ENCODE measurements at places on chromosomes 6 and 20.

- no peak for DNase-seq
Observed at GRCh38 chr6:167898673-167899311, 72.1 kb downstream of the AFDN start.

GRCh38 chr20:36273414-36274180 lies 32.5 kb upstream of the DLGAP4 start:
- DNase-seq = no peak

- no peak for DNase-seq
Observed at GRCh38 chr6:4342407-4343137, 207.2 kb upstream of the ECI2 start.

- no peak for DNase-seq
Observed at GRCh38 chr6:83885984-83886383, 26.5 kb downstream of the CYB5R4 start.

GRCh38 chr6:128410584-128410983 lies 109.8 kb downstream of the PTPRK start:
- no peak for DNase-seq

- no peak for DNase-seq
Observed at GRCh38 chr20:62816031-62816883, 593 bp upstream of the COL9A3 start.

DNA sequence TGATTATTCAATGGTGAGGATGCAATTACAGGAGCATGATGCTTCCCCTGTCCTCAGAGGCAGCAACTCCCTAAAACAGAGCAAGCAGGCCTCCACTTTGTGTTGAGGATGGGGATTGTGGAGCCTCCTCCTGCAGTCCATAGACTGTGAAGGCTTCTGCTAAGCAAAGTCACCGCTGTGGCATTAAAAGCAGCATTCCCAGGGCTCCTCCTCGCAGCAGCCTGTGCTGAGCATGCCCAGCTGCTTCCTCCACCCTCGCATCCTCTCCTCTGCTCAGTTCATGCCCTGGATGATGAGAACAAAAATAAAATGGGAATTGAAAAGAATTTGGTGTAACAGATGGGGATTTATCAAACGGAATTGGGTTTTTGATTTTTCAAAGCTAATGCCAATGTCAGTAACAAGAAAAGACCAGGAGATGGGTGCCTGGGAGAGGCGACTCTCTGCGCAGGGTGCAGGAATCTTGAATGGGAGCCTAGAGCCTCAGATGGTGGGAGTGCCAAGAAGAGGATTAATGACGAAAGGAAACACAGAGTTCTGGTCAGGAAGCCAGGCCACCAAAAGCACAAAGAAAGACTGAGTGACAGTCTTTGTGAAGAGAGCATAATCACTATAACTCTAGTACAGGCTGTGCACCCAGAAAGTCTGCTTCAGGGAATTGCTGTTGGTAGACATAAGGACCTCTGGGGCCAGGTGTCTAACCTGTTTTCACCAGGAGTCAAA lies 347.6 kb downstream of the TPBG start:
- no peak for DNase-seq

- DNase-seq = no peak
Observed at GRCh38 chr20:12947691-12948090, 61.1 kb upstream of the SPTLC3 start.

DNA sequence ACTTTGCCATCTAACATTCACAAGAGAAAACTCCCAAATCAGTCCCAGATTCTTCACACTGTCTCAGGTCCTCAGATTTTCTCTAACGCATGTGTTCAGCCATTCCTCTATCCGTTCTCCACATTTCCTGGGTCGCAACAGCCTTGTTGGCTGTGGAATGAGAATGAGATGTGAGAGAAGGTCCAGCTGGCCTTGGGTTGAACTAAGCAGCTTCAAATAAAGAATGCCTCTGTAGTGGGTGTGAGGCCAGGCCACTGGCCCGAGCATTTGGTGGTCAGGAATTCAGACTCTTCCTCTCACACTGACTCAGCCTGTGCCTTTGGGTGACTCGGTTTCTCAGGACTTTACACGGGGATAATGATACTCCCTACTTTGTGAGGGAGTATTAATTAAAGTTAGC lies 73.8 kb upstream of the CCN6 start:
- no peak for DNase-seq

GRCh38 chr6:140178520-140178919 lies 804.1 kb upstream of the CITED2 start:
- DNase-seq = no peak

DNA sequence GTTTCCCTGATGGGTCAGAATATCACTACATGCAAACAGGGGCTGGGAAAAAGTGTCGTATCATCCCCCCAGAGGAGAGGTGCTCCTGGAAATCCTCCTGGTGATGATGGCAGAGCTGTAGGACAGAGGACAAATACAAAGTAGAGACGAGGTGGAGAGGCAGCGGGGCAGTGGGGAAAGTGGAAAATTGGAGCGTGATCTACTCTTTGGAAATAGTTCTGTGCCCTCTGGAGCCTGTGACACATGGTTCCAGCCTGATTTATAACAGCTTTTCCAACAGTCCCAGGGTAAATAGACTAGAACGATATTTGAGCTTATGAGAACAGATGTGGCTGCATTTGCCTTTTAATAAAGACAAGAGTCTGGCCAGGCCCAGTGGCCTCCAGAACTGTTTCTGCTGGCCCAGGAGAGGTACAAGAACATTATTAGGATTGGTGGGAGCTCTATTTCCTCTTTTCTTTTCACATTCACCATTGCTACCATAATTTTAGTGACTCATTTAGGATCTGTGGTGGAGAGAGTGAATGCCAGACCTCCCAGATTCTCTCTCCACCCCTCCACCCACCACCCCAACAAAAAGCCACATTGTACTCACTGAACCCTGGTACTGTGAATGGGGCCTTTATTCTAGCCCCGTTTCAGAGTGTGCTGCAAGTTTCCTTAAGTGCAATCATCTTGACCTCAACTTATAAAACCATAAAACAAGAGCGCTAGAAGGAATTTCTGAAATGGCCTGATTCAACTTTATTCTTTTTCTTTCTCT lies 78.3 kb downstream of the BTBD3 start:
- no peak for DNase-seq

DNA sequence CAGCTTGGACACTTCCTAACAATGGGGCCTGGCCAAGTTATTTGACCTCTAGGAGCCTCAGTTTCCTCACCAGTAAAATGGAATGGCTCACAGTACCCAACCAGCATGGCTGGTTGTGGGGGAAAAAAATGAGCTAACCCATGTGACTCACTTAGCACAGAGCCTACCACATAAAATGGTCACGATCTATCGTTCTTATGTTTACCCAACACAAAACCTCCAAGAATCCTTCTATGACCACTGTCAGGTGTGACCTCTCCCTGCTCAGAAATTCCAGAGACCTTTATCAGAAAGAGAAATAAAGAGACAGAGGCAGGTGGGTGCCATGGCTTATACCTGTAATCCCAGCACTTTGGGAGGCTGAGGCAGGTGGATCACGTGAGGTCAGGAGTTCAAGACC lies 39.4 kb downstream of the BPIFB1 start:
- no peak for DNase-seq

GRCh38 chr20:49742948-49743347 lies 29.3 kb upstream of the B4GALT5 start:
- no peak for DNase-seq

DNA sequence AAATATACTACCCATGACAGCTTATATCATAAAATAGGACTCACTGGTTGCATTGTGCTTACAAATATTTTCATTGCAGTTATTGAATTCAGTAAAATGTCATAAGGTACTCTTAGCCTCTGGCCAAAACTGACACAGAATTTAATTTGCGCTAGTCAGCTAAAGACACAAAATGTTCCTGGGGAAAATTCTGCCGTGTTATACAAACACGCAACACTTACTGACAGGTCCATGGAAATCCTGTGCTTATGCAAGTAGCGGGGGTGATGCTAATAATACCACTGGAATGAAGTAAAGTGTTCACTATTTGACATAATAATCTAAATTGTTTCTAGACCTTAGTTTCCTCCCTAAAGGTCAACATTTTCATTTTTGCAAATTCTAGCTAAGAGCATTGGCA lies 354.4 kb upstream of the RSPO3 start:
- DNase-seq = no peak

DNA sequence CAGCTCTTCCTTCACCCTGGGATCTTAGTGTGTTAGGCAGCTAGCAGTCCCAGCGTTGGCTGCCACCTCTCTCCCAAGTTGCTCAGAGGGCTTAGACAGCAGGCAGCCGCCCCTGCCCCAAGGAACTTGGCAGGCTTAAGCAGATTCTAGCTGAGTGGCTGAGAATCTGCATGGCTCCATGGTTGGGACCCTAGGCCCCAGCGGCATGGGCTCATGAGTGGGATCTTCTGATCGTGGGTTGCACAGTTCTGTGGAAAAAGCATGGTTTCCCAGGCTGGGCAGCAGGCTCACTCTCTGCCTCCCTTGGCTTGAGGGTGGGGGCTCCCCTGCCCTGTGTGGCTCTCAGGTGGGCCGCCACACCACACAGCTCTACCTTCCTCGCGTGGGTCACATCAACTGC lies 1624.9 kb downstream of the GRIK2 start:
- no peak for DNase-seq

DNA sequence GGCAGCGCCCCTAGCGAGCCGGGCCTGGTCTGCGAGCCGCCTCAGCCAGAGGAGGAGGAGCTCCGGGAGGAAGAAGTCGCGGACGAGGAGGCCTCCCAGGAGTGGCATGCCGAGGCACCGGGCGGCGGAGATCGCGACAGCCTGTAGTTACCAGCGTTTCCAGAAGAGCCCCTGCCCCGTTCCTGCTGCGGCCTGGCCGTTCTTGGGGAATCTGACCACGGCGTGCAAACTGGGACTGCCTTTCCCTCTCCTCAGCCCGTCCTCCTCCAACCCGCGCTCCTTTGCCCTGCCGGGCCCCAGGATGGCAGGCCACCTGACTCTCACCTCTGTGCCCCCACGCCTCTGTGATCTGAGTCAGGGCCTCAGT lies 802 bp downstream of the HDGFL1 start:
- no peak for DNase-seq

- DNase-seq = no peak
Observed at GRCh38 chr6:145067430-145067829, 667.9 kb downstream of the EPM2A start.

DNA sequence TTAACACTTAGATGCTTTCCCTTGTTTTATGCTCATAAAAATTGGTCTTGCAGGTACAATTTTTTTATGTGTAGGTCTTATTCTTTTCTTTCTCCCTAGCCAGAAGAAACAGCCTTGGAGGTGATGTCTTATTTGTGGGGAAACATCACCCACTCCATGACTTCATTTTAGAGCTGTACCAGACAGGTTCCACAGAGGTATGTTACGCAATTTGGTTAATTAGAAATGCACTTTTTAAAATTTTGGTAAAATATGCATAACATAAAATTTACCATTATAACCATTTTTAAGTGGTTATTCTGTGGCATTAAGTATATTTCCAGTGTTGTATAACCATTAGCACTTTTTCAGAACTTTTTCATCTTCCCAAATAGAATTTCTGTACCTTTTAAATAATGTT lies 41.3 kb downstream of the NKX2-4 start:
- DNase-seq = no peak

GRCh38 chr20:31833130-31833930 lies 12.1 kb downstream of the FOXS1 start:
- peak; percentile 38 for DNase-seq

DNA sequence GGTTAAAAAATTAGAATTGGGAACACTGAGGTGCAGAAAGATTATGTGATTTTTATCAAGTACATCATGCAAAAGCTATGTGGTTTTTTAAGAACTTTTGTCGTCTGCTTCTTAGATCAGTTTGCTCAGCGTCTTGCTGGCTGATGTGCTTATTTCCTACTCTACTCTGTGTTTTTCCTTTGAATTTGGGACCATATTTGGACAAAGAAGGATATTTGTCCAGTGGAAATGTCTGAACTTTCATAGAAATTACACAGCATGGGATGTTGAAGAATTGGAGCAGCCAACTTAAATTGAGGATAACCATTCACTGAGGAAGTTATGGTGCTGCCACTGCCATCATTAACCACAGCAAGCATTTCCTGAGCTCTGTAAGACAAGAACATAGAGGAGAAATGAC lies 252.8 kb upstream of the HS3ST5 start:
- DNase-seq = no peak

DNA sequence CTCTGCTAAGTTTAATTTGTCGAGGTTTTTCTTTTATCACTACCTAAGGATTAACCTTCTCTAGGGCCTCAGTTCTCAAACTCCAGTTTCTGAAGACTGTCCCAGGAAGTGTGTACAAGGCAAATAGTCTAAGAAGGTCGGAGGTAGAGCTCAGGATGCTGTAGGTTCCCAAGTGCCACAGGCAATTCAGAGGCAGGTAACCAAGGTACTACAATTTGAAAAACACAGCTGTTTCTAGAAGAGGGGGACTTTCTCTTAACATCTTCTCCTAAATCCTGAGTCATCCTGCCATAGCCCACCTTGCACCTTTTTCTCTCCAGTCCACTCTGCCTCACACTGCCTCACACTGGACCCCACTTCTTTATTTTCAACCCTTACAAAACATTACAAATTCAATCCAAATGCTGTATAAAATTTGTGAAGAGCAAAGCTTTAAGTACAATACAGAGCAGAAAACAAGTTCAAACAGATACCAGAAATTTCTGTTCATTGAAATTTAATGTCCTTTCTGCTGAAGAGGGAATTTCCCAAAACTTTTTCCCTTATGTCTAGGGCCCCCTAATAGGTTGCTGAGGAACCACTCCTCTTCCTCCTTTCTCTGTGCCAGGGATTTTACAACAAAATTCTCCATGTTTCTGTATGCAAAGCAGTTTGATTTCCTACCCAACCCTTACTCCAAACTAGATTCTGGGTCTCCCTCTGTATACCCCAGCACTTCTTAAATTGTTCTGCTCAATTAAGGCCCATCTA lies 43.0 kb downstream of the FRK start:
- no peak for DNase-seq

DNA sequence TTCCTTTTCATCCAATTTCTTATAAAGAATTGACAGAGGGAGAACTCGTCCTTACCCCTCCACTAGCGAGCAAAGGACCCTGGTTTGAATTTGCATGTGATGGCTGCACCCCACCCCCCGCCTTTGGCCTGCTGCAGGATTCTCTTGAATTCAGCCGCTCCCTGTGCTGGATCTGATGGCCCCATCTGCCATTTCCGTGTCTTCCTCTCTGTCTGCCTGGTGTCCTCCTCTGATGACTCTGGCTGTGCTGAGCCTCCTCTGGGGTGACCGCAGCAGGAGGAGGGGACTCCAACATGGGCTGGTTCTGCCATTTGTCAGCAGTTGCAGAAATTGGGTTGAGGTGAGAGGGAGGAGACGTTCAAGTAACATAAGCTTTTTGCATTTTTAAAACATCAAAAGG lies 188.8 kb downstream of the DLL1 start:
- DNase-seq = no peak

- no peak for DNase-seq
Observed at GRCh38 chr6:146923205-146923833, 280.9 kb upstream of the STXBP5 start.

- DNase-seq = no peak
Observed at GRCh38 chr6:37693546-37694250, 4.0 kb downstream of the MDGA1 start.

DNA sequence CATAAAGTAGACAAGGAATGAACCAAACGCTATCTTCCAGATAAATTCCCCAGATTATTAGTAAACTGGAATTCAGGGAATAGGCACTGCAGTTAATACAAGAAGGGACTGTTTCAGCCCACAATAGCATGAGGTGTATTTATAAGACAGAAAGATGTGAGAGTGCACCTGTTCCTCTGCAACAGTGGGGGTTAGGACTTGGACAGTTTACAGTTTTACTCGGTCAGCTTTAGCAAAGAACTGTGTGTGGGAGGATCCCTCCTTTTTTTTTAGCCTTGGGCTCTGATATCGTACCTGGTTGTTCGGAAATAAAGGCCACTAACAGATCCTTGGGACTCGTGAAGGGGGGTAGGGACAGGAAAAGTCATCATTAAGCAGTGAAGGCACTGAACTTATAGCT lies 2.0 kb upstream of the MYLIP start:
- DNase-seq = no peak
